ENCODE measurements at places on chromosomes 6 and 20. TPM values are rescaled to one million over a fixed set of nuclear protein-coding genes. Genes with fewer than 3 reads are reported as not detected.

Gene KCNG1
- 6.2 TPM for total RNA-seq

Gene ECT2L
- total RNA-seq, result not detected

Gene NDUFAF4
- total RNA-seq, result 66.7 TPM

Gene TTK
- total RNA-seq, result 63.1 TPM

Gene KHDC1
- total RNA-seq, result 6.4 TPM

Gene HTR1E
- total RNA-seq, result not detected

Gene MMP24
- 14.2 TPM for total RNA-seq

Gene TINAG
- not detected for total RNA-seq

Gene RAD21L1
- total RNA-seq, result 0.07 TPM

Gene PHACTR1
- total RNA-seq, result 0.55 TPM

Gene ESR1
- total RNA-seq, result 0.02 TPM

Gene NUP43
- total RNA-seq, result 103 TPM

Gene FKBP1C
- 0.41 TPM for total RNA-seq

Gene GLP1R
- not detected for total RNA-seq

Gene KHDRBS2
- not detected for total RNA-seq

Gene LY6G6F
- not detected for total RNA-seq

Gene PMEPA1
- 10.5 TPM for total RNA-seq

Gene PTCRA
- total RNA-seq, result not detected

Gene TFAP2D
- total RNA-seq, result not detected

Gene CLVS2
- total RNA-seq, result not detected

Gene NKAIN2
- total RNA-seq, result not detected

Gene CPXM1
- not detected for total RNA-seq

Gene NDUFAF5
- 62.8 TPM for total RNA-seq

Gene POPDC3
- 45.7 TPM for total RNA-seq

Gene HSPA12B
- not detected for total RNA-seq

Gene DEFB124
- total RNA-seq, result not detected

Gene MCCD1
- total RNA-seq, result not detected

Gene MAFB
- total RNA-seq, result 0.62 TPM

Gene OXT
- not detected for total RNA-seq

Gene PBOV1
- not detected for total RNA-seq

Gene PRSS35
- total RNA-seq, result 1.3 TPM

Gene FRK
- 0.05 TPM for total RNA-seq

Gene C6orf58
- 0.21 TPM for total RNA-seq

Gene CTCFL
- not detected for total RNA-seq

Gene ADAM33
- total RNA-seq, result not detected

Gene MAN1A1
- total RNA-seq, result 6.3 TPM

Gene SIRPA
- total RNA-seq, result 10.5 TPM

Gene LGSN
- total RNA-seq, result not detected

Gene ZNF391
- total RNA-seq, result 3.3 TPM

Gene WFDC13
- total RNA-seq, result not detected

Gene SEL1L2
- total RNA-seq, result not detected

Gene MATN4
- not detected for total RNA-seq

Gene OVOL2
- total RNA-seq, result not detected
